ENCODE measurements at places on chromosomes 3 and 15.

GRCh38 chr15:49047456-49047855 lies 1.2 kb upstream of the SECISBP2L start:
- DNase-seq, result no peak

DNA sequence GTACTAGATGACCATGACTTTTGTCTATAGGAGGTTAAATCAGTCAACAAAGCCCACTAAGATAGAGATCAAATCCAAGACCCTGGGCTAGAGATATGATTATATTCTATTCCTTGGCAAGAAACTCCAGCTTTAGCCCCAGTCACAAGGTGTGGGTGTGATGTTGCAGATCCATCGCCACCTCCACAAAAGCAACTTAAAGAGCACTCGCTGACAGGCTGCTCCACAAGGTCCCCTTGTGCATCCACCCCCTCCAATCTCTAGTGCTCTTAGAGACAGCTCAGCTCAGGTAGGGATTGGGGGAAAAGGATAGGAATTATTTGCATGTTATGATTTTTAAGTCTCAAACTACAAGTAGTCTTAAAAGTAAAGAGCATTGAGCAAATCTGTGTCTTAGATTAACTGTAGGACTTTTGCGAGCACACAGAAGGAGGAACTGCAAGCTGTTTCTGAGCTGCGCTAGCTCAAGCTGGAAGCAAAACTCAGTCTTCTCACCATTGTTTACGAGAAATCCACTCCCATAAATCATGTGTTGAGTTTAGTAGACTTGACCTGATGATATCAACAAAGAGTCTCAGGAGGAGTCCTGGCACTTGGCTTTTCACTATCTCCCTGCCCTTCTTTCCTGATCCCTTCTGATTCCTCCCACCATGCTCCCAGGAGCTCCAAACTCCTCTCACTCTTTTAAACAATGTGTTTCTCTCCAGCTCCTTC lies 177.6 kb downstream of the STAC start:
- no peak for DNase-seq

- no peak for DNase-seq
Measured at GRCh38 chr15:40293905-40294895, 11.3 kb upstream of the ANKRD63 start.

- no peak for DNase-seq
Measured at GRCh38 chr3:105857601-105858000, 11.2 kb downstream of the CBLB start.

- no peak for DNase-seq
Measured at GRCh38 chr3:107236655-107237337, 140.4 kb upstream of the CCDC54 start.

- DNase-seq, result no peak
Measured at GRCh38 chr3:53750253-53751210, 95.7 kb downstream of the CHDH start.

DNA sequence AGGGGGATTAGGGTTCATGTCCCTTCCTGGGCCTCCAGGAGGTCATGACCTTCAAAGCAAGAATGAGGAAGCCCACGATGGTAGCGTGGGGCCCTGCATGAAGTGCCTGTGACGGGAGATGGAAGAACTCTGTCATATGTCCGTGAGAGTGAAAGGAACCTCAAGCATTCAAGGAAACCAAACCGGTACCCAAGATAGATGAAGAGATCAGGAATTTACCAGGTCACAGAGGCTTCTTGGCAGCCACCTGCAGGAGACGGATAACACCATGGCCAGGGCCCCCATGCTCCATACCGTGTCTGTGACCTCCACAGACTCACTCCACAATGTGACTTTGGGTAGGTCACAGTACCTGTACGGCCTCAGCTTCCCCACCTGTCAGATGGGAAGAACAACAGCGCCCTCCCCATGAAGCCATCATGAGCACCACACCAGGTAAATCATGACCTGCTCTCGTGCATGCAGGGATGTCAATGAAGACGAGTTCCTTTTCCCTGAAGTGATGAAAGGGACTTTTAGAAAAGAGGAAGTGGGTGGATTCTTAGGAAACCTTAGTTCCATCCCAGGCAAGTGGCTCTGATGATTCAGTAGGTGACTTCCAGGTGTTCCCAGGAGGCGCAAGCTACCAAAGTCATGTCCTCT lies 23.3 kb upstream of the CYP11A1 start:
- DNase-seq, result no peak

DNA sequence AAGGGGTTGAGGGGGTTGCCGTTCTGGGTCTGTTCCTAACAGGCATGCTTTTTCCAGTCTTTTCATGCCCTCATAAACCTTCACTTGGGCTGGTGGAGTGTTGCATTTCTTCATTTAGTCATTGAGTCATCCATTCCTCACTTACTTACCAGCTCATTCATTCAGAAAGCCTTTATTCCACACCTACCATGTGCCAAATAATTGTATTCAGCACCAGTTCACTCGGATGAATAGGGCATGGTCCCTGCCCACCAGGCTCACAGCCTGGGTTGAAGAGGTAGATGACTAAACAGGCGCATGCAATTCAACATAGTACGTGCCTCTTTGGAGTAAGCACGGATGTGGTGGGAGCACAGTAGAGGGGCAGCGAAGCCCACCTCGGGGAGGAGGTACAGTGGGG lies 35.1 kb upstream of the THSD4 start:
- DNase-seq, result no peak

- no peak for DNase-seq
Measured at GRCh38 chr3:123324880-123325765, 123.4 kb downstream of the SEC22A start.

- no peak for DNase-seq
Measured at GRCh38 chr15:85681386-85681785, 113.3 kb downstream of the KLHL25 start.

DNA sequence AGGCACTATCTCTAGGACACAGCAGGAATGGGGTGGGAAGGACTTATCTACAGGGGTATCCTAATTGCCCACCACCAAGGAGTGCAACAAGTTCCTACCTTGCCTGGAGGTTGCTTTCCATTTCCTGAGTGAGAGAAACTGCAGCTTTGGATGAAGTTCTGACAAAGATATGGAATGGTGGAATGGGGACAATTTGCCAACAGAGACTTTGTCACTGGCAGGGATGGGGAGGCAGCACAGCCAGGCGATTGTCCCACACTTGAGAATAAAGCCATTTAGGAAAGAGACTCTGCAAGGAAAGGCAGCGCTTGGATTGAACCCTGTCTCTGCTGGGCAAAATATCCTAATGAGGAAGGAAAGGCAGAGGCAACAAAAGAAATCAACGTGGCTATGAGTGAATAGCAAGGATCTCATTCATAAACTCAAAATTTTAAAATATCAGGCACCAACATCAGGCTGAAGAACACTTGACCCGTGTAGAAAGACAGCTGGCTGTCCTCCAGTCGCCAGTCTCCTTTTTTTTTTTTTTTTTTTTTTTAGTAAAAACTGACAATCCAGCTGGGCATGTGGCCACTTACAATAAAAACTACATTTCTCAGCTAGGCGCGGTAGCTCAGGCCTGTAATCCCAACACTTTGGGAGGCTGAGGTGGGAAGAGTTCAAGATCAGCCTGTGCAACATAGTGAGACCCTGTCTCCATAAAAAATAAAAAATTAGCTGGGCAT lies 31.6 kb upstream of the PDE8A start:
- no peak for DNase-seq

- no peak for DNase-seq
Measured at GRCh38 chr3:67388738-67389137, 265.7 kb downstream of the SUCLG2 start.

DNA sequence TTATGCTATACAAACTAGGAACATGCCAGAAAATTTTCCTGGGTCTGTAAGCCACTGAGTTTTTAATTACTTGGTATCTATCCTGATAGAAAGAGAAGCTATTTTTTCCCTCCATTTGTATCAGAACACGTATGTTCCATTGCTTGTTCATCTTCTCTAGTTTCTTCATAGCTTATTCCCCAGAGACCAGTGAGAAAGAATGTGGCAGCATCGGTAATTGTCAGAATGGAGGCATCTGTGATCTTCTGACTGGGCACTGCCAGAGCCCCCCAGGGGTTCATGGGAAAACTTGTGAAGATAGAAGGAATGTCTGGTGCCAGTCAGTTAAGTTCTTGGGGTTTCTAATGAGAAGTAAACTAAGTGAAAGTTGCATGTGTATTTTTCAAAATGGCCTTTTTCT lies 720.2 kb upstream of the GOLIM4 start:
- DNase-seq, result no peak

GRCh38 chr15:93491291-93491690 lies 402.3 kb upstream of the RGMA start:
- DNase-seq, result no peak

- no peak for DNase-seq
Measured at GRCh38 chr15:86273309-86273708, 193.6 kb downstream of the AGBL1 start.

- DNase-seq, result no peak
Measured at GRCh38 chr15:52193321-52193720, 2.1 kb upstream of the GNB5 start.

DNA sequence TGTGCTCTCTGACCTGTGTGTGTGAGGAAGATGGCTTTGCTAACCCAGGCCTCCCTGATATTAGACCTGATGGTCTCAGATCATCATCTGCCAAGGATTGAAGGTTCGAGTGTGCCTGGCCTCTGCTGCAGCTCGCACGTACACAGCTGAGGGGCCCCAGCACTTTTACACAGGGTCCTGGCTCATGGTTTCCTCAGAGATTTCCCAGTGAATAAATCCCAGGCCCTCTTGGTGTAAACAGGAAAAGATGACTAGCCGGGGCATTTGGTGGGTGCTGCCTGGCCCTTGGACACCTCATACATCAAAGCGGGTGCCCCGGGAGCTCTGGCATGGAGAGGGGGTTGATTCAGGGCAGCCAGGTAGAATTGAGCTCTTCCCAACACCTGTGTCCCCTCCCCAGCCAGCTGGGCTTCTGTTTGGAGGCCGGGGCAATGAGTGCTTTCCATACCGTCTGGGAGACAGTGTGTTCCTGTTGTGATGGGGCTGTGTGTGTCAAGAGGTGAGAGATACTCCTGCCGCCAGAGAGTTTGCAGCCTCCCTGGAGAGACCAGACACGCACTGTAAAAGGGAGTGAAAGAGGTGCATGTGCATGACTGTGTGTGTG lies 72.5 kb upstream of the TLE3 start:
- DNase-seq, result no peak

DNA sequence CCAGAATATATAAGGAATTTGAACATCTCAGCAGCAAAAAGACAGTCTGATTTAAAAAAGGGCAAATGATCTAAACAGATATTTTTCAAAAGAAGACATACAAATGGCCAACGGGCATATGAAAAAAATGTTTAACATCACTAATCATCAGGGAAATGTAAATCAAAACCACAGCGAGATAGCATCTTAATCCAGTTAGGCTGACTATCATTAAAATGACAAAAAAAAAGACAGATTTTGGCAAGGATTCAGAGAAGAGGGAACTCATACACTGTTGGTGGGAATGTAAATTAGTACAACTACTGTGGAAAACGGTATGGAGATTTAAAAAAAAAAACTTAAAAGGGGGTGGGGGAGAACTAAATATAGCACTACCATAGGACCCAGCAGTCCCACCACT lies 47.9 kb downstream of the RNF13 start:
- no peak for DNase-seq

DNA sequence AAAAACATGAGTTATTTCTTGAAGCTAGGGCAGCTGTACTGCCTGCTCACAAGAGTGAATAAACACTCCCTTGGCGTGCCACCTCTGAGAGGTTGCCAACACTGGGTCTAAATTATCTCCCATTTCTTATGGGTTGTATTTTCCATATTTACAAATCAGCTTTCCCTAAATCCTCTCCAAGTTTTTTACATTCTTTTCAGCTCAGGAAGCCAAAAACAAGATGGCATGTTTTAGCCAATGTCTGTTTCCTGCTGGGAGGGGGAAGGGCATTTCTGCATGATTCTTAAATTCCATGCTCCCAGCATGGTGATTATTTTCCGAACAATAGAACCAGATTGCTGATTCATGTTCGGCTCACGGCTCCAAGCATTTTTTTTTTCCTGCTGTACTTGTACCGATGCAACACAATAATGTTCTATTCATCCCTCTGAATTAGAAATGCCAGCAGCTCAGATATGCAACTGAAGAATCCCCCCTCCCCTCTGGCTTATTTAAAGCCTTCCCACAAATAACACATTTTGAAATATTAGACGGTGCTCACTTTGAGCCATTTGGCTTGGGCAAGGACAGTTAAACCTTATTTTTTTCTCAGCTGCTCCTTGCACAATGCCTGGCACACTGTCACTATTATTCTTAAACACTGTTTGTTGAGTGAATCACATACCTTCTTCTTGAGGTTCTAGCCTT lies 252.5 kb downstream of the THRB start:
- DNase-seq, result no peak

GRCh38 chr3:156642750-156643728 lies 31.4 kb upstream of the TIPARP start:
- no peak for DNase-seq

DNA sequence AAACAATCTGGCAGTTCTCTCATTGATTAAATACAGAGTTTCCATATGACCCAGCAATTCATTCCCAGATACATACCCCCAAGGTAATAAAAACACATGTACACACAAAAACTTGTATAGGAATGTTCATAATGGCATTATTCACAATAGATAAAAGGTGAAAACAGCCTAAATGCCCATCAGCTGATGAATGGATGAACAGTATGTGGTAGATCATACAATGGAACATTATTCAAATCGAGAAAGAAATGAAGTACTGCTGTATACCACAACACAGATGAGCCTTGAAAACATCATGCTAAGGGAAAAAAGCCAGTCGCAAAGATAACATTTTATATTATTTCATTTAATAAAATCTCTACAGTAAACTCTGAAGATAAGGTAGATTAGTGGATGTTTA lies 71.2 kb downstream of the SLTM start:
- no peak for DNase-seq

GRCh38 chr3:36373084-36373483 lies 7.2 kb upstream of the STAC start:
- no peak for DNase-seq

Data from stimulated activated CD4-positive, alpha-beta T cell treated with anti-CD3 and anti-CD28 coated beads, TNF-alpha, amount 100 ng/mL, for 48 hours (primary cell).